ENCODE measurements at places on chromosomes 7 and 10.

DNA sequence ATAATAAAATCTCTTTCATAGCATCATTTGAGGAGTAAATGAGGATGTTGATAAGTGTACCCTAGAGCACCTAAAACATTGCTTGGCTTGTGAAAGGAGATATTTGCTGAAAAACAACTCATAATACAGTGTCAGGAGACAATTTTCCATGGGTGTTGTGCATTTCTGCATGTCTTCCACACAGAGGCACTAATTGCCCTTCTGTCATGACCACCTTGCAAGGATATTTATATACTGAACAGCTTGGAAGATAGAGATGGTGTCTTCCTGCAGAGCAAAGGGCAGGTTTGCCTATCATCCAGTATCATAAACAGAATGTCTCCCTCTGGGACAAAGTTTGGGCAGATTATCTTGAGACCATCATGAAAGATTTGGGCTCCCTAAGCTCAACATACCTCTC is 495.2 kb upstream of the LRRN3 start:
- DNase-seq, result no peak

DNA sequence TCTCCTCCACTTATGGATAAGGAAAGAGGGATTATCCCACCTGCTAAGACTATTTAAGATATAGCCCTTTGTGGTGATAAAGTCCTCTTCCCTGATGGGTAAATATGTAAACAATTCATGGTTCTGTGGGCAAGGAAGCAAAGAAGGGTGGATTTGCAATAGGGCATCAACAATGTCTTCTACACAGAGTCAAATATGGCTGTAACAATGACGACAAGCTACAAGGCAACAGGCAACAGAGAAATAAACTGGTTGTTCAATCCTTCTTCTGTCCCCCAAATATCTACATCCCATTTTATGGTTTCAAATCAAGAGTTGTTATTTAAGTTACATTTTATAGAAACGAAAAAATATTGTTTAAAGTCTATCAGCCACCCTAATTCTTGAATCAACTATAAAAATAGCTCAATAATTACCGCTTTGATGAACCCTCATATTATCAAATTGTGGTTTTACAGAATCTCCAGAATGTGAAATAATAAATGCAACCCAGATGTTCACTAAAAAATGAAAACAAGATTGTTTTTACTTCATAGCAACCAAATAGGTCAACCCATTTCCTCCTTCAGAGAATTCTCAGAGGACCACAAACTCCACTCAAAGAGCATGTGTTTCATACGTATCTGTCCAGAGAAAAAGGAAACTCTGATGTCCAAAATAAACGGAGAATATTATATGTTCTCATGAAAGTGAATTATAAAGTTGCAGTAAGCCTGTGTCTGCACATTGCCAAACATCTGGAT is 13.8 kb downstream of the CYTH3 start:
- DNase-seq, result no peak

DNA sequence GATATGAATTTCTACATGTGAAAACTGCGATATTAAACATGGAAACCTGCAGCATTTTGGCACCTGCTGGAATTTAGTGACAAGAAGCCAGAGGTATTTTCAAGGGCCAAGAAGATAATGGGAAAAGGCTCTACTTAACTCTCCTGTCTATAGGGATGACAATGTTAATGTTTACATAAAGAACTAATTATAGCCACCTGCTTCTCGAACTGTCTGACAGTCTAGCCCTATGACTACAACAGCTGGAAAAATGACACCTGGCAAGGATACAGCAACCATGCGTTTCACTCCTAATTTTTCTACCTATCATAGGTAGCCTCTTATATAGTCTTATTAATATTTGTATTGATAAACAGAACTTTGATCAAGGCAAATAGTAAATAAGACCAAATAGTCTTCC is 49.6 kb downstream of the MAGI2 start:
- DNase-seq, result no peak

GRCh38 chr7:127850195-127850594 is 181.0 kb downstream of the LRRC4 start:
- DNase-seq, result no peak

- DNase-seq, result no peak
These were observed 76.4 kb downstream of the GSAP start for GRCh38 chr7:77339726-77340125.

GRCh38 chr7:80054356-80054755 is 80.3 kb upstream of the GNAI1 start:
- no peak for DNase-seq

GRCh38 chr7:75762350-75762917 is 9.6 kb downstream of the CCL26 start:
- no peak for DNase-seq

- no peak for DNase-seq
These were observed 17.7 kb downstream of the CACNB2 start for GRCh38 chr10:18157881-18158280.

DNA sequence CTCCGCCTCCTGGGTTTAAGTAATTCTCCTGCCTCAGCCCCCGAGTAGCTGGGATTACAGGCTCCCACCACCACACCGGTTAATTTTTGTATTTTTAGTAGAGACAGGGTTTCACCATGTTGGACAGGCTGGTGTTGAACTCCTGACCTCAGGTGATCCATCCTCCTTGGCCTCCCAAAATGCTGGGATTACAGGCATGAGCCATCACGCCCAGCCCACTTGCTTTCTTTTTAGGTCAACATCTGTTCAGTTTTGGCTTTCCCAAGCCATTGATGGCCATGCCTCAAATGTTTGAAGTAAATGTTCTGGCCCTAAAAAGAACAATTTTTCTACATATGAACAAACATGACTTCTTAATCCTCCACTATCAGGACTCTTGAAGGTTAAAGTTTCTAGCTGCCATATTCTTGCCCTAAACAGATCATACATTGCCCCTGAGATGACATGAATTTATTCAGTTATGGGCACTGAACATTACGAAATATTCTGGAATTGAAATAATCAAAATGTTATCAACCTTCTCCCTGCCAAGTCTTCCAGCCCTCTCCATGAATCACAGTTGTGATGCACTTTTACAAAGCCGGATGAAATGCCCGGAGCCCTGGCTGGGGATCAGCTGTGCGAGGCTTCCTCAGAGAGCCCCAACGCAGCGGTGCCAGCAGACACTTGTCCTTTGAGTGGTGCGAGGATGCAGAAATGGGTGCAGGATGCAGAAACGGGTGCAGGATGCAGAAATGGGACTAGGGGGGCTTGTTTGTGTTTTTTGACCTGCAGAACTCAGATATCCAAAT is 2.9 kb downstream of the MRLN start:
- no peak for DNase-seq

GRCh38 chr7:70374772-70375533 is 757.0 kb upstream of the GALNT17 start:
- DNase-seq, result no peak

- DNase-seq, result no peak
These were observed 11.9 kb upstream of the CALU start for GRCh38 chr7:128727239-128727638.

DNA sequence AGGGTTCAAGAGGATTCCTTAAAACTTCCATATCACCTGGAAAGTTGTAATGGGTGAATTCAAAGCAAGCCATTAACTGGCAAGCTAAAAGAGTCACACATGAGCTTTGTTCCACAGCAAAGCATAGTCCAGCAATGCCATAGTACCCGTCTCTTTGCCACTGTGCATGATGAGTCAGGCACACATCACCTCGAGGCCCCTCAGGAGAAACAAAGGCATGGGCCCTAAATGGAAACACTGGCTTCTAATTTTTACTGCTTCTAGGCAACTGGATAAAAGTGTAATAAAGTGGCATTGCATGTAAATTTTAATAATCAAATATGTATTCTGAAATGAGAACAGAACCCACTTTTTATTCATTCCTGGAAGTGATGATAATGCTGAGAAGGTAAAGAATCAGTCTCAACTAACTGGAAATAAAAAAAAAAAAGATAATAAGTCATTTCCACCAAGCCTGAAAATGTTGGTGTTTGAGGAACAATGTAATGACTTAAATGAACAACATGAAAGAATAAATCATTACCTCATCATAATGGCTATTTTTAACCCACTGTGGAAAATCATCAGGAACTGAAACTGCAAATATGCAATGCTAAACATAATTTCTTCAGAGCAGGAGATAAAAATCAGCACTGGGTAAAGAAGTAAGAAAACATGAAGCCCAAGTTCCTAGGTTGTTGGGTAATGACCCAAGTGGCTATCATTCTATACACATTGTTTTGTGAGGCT is 104.9 kb downstream of the CDK6 start:
- DNase-seq, result no peak

GRCh38 chr7:64795176-64795575 is 948 bp downstream of the ZNF138 start:
- DNase-seq, result no peak

GRCh38 chr7:3835109-3835508 is 534.1 kb downstream of the SDK1 start:
- peak; percentile 58 for DNase-seq

DNA sequence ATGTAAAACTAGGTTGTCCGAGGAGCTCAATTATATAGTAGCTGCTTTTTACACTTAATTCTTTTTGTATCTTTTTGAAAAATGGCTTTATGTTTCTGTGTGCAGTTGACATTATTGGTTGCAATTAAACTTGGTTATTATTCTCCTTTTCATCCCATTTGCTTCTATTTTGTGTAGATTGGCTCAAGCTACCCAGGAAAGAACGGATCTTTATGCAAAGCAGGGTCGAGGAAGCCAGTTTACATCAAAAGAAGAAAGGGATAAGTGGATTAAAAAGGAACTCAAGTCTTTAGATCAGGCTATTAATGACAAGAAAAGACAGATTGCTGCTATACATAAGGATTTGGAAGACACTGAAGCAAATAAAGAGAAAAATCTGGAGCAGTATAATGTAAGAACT is 16.5 kb downstream of the SMC3 start:
- DNase-seq, result no peak

GRCh38 chr7:144455040-144455404 is 51.5 kb upstream of the NOBOX start:
- DNase-seq, result no peak

GRCh38 chr7:148481971-148482626 is 108.5 kb upstream of the C7orf33 start:
- DNase-seq, result no peak

GRCh38 chr7:102463841-102464576 is 654 bp downstream of the ALKBH4 start:
- DNase-seq, result no peak

DNA sequence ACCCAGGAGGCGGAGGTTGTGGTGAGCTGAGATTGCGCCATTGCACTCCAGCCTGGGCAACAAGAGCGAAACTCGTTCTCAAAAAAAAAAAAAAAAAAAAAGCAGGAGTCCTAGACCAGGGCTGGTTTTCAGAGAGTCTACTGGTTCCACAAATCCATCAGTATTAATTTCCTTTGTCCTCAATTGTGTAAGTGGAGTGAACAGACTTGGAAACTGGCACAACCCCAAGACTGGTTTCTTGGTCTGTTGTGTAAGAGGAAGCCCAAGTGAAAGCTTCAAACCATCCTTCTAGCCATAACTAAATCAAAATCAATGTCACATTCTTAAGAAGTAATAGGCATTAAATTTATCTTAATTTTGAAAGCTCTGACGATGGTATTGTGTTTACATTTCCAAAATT is 213.6 kb downstream of the DGKI start:
- DNase-seq, result no peak

DNA sequence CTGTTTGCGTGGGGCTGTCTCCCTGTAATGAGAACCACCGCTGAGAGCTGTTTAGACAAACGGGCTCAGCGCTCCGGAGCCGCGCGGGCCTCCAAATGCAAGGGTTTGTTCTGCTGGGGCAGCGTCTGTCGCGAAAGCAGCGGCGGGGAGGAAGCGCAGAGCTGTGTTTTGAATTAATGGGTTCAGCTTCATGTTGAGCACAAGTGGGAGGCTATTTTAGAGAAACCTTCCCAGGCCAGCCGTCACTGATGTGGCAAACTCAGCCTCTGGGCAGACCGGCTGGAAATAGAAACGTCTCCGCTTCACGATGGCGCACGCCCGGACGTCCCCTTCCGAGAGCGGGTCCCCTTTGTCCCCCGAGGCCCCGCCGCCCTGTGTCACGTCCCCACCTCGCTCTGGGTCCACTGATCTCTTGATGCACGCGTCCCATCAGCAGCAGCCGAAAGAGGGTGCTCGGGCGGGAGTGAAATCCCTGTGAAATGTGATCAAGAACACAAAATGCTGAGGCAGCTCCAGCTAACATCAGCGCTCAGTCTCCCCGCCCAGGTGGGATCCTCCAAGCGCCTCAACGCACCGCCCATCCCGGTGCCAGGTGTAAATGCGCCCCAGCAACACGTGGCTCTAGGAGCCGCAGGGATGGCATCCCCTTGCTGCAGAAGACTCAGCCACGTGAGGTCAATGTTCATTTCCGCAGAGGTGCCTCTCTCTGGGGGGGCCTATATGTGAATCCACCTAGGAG is 44.9 kb downstream of the BAMBI start:
- DNase-seq, result no peak

DNA sequence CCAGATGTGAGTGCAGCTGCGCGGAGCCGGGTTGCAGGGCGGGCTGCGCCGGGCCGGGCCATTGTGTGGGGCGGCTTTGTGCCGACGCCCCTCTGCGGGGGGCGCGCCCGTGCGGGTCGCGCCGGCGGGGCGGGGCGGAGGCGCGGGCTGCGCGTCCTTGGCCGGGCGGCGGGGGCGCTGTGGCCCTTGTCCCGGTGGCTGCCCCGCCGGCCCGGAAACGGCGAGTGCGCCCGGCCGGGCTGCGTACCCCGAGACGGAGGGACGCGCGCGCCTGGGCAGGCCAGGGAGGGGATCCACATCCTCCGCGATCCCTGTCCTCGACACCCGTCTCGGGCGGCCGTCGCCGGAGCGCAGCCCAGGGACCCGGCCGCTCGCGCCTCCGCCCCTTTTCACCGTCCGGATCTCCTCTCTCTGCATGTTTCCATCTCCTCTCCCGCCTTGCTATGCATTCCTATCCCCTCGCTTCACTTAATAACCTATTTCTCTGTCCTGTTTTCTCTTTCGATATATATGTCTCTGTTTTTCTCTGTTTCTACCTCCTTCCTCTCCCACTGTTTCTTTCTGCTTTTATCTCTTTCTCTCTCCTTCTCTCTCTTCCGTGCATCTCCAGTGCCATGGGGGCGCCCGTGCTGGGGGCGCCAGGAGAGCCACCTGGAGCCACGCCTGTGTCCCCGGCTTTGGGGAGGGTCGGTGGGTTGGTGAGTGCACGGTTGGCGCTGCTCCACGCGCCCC is 765 bp downstream of the PFKFB3 start:
- peak; percentile 58 for DNase-seq

- DNase-seq, result no peak
These were observed 244.6 kb downstream of the SORCS1 start for GRCh38 chr10:106919871-106920282.

GRCh38 chr7:90532231-90532929 is 62.9 kb downstream of the PTTG1IP2 start:
- DNase-seq, result no peak
